ENCODE measurements at places on chromosomes 2 and 18.

GRCh38 chr2:42851186-42851585 is 58.8 kb upstream of the HAAO start:
- no peak for DNase-seq

GRCh38 chr2:42532397-42532796 is 36.0 kb upstream of the MTA3 start:
- no peak for DNase-seq

- DNase-seq: no peak
These were observed 54.7 kb downstream of the EMILIN2 start for GRCh38 chr18:2901423-2901985.

DNA sequence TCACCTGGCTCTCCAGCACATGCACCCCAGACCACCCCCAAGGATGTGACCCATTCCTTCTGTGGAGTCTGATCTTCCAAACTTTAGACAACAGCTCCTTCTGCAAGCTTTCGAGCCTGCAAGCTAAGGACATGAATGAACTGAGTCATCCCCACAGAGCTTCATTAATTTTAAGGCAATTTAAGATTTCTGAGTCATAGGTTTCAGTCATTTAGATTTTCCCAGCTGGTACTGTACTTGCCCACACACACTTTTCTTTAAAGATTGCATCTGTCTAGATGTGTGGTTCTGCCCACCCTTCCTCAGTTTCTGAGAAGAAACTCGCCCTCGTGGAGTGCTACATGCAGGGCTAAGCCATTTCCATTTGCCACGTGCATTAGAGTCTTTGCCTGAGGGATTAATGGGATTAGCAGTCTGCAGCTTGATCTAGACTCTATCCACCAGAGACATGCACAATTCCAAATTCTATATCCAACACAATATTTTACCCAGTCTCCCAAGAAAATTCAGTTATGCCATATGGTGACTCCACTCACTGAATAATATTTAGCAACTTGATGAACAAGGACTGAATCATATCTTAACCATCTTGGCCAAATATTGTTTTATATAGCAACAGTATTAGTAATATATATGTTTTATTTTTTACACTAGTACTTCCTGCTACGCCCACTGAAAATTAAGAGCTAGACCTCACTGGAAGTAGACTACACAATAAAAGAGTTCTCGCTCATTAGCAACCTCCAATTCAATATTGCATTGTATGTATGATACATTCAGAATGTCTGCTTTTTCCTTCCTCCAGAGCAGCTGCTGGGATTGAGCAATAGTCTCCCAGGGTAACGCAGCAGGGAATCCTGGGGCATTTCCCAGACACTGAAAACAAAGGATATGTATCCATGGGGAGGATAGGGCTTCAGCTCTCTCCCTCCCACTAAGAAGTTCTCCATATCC is 14.3 kb upstream of the TRIB2 start:
- no peak for DNase-seq

DNA sequence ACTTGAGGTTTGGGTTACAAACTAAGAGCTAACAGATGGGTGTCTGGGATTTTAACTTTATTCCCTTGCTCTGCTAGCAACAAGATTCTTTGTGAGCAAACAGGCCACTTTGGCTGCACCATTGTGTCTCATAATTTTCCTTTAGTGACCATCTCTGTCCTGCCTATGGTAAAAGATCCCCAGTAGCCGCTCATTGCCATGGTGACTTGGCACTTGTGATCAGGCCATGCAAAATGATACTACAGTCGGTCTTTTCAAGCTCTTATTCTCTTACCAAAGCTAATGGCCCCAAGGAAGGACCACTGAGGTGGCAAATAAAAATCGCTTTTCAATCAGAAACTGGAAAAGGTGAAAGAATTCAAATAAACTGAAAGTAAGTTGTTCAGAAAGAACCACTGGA is 836.9 kb downstream of the MBD2 start:
- no peak for DNase-seq

- DNase-seq: no peak
These were observed 64.2 kb downstream of the RBMS1 start for GRCh38 chr2:160429248-160430000.
